ENCODE measurements at places on chromosomes 1 and 21.

GRCh38 chr1:150051089-150051373 is 16.5 kb upstream of the VPS45 start:
- DNase-seq: no peak

DNA sequence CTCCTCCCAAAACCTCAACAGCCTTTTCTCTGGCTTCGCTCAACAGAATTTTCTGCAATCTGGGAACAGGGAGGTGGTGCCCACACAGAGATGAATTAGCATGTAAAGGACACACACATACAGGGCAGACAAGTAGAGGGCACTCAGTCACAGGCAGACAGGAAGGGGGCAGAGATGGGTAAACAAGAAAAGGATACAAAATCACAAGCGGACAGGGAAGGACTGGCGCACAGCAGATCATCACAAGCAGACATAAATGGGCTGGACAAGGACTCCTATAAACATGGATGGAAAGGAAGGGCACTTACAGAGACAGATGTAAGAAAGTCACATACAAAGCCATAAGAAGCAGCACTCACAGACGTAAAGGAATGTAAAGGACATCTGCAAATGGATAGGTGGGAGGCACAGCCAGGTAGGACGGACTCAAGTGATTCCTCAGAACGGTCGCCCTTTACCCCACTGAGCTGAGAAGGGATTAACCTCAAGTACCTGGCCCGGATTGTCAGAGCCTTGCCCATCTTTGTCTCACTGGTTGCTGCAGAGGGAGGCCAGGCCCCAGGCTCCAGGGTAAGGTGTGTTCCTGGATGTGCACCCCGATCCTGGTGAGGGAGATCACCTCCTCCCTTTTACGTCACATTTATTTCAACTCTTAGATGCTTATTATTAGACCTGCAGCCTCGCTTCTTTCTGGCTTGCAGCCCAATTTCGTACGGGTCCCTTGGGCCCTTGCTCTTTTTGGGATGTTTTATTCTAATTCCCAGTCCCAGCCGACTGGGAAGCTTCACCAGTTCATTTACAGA is 836 bp upstream of the PRCC start:
- DNase-seq: no peak

DNA sequence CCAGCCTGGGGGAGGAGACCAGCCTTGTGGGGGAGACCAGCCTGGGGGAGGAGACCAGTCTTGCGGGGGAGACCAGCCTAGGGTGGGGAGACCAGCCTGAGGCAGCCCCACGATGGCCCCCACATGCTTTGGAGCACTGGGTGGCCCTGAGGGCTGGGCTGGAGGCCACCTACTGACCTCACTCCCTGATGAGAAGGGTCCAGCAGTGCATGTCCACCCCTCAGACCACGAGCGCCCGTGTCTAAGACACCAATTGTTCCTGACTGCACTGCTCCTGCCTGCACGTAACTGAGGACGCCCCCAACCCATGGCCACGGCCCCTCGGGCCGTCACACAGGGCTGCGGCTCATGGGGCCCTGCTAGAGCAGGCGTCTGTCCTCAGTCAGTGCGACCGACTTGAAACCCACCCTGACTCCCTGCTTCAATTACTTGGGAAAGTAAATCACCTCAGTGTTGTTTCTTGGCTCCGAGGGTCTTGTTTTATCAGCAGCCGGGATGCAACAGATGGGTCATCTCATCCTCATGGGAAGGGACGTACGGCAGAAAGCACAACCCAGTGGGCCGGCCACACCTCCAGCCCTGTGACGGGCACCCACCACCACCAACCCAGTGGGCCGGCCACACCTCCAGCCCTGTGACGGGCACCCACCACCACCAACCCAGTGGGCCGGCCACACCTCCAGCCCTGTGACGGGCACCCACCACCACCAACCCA is at the start of gene SPATC1L:
Gene SPATC1L (minus strand): TSS at position 550 of the 715 bp plus-strand sequence. CDS start 1,643 bp downstream, outside the sequence.
- DNase-seq: peak; percentile 42

DNA sequence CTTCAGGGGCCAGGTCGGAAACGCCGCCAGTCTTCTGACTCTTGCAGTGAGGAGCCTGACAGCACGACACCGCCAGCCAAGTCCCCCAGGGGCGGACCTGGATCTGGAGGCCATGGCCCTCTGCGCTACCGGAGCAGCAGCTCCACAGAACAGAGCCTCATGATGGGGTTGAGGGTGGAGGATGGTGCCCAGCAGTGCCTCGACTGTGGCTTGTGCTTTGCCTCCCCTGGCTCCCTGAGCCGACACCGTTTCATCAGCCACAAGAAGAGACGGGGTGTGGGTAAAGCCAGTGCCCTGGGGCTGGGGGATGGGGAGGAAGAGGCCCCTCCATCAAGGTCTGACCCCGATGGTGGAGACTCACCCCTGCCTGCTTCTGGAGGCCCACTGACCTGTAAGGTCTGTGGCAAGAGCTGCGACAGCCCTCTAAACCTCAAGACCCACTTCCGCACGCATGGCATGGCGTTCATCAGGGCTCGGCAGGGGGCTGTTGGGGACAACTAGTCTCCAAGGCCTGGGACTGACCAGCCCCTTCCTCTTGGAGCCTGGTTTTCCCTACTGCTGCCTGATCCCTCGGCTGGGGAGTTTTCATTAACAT is 8.7 kb downstream of the ZNF687 start:
- no peak for DNase-seq

DNA sequence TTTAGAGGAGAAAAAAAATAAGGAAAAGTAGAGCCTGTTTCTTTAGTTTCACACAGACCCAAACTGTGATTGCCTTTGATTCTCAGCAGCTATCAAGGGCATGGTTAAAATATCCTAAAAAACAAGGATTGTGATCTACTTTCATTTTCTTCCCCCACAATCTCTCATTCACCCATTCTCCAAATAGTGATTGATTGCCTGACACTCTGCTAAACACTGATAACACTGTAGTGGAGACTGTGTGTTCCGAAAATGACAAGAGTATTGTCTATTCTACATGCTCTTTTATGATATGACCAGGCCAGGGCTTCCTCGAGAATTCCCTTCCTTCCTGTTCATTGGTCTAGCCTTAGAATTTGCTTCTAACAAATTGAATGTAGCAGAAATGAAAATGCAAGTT is 40.2 kb downstream of the PRMT6 start:
- DNase-seq: no peak

DNA sequence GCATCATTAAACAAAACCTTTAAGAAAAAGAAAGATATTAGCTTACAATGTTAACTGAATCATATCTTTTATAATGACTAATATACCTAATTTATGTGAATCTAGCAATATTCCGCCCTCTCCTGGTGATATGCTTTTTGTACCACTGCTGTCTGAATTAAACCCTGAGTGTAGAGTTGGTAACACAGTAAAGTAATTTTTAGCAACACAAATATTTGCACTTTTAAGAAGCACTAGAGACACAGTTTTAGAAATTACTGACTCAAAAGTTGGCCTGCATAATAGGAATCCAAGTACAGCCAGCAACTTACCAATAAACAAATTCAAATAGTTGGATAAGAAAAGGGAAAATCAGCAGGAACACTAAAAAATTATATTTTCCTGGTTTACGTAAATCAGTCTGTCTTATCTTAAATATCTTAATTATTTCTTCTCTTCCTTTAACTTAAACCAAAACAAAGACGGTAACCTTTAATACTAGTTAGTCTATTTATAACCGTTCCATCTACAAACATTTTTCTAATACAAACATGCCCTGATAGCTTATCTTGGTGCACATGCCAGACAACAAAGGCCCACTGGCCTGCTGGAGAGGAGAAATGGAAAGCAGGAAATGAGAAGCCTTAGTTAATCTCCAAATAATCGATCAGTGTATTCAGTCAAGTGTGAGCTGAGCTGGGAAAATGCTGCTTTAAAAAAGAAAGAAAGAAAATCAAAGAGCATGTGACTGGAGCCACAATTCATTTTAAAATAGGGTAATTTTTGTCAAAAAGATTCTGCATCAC is 246.0 kb downstream of the RERE start:
- no peak for DNase-seq

- DNase-seq: no peak
Observed at GRCh38 chr21:46369520-46370235, 45.7 kb downstream of the PCNT start.

GRCh38 chr1:61083013-61083806 is 849 bp downstream of the NFIA start:
- DNase-seq: peak; percentile 13

DNA sequence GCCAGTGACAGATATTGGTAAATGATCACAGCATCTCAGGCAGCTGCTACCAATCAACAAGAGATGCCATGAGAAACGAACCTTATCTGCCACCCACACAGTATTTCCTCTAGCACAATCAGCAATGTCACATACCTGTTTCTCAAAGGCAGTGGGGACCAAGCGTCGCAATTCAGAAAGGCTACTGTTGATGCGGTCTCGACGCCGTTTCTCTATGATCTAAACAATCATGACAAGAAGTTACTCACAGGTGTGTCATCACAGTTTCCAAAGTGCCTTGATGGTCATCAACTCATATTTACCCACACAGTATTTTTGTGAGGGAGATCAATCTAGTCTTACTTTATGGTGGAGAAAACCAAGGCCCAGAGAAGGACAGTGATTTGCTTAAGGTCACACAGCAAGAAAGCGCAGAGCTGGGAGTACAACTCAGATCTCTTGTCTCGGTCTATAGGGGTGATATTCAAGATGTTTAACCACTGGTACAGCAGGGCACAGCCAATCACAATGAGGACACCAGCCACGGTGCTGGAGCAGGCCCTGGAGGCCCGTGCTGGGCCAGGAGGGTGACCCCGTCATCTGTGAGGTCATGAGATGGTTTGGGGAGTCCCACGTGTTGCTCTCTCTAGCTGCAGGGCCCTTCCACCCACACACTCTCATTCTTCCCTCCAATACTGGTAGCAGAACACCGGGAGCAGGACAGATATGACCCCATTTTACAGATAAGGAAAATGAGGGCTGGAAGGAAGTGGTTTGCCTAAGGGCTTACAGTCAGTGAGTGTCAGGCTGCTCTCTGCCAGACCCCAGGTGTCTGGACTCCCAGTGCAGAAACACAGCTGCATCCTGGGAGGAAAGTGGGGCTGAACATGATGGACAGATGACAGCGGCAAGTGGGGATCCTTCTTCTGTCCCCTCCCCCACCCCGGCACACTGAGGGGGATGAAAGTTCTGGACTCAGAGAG is 7.8 kb downstream of the HEYL start:
- no peak for DNase-seq

GRCh38 chr1:61842863-61843514 is 100.7 kb downstream of the PATJ start:
- no peak for DNase-seq

- DNase-seq: no peak
Observed at GRCh38 chr1:217861658-217862057, 230.5 kb downstream of the SPATA17 start.

DNA sequence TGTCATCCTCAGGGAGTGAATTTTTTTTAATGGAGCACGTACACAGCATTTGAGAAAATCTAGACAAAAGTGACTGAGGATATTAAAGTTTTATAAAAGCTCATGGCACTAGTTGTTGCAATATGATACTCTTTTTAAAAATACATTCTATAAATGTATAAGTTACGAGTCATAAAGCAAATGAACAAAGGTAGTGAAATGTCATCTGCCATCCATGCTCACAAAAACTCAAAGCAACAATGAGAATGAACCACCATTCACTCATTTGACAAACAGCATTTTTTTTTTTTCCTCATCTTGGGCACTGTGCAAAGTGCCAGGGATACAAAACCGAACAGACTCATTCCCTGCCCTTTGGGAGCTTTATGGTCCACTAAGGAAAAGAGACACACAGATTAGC is 38.7 kb downstream of the GPR137B start:
- no peak for DNase-seq

GRCh38 chr1:59345221-59345620 is 48.3 kb downstream of the FGGY start:
- DNase-seq: no peak

DNA sequence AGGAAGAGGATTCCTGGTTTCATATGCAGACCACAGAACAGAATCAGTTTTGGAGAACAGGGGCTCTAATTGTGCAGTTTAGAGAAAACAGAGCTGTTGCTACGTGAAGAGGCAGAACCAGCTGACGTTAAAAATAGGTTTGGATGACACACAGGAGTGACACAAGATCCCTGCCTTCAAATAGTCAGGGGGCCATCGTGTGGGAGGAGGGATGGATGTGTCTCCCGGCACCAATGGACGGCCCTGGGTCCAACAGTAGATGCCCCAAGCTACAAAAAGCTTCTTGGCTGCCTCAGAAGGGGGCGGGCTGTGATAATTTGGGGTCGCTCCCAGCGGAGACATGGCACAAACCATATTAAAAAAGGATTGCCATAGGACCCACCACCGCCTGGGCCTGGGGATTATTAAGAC is 87.8 kb downstream of the MRPL37 start:
- DNase-seq: no peak

DNA sequence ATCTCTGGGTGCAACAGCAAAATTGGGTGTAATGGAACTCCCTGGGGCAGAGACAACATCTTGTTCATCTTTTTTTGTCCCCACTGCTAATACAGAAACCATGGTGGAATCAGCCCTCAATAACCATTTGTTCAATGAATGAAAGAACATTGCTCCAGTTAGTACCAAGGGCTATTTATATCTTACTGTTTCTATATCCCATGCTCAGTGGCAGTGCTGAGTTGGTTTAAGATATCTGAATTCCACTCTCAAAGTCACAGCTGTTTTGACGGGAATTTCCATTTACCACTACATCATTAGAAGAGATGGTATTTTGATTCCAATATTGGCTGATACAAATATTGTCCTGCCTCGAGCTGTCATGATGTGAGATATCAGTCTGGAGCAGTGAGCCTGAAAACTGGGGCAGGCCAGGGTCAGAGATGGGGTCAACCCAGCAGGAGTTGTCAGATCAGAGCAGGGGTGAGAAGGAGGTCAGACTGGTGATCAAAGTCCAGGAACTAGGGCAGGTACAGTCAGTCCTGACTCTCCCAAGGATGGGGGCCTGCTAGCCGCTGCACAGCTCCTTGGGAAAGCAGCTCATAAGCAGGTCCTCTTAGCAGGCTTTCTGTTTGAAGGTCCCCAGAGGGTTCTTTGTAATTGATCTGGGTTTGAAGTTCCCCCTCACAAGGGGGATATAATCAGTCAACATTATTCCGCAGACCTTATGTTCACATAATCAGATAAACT is 5.8 kb upstream of the PHC2 start:
- DNase-seq: no peak

- no peak for DNase-seq
Observed at GRCh38 chr21:41481191-41481590, 26.8 kb downstream of the TMPRSS2 start.

DNA sequence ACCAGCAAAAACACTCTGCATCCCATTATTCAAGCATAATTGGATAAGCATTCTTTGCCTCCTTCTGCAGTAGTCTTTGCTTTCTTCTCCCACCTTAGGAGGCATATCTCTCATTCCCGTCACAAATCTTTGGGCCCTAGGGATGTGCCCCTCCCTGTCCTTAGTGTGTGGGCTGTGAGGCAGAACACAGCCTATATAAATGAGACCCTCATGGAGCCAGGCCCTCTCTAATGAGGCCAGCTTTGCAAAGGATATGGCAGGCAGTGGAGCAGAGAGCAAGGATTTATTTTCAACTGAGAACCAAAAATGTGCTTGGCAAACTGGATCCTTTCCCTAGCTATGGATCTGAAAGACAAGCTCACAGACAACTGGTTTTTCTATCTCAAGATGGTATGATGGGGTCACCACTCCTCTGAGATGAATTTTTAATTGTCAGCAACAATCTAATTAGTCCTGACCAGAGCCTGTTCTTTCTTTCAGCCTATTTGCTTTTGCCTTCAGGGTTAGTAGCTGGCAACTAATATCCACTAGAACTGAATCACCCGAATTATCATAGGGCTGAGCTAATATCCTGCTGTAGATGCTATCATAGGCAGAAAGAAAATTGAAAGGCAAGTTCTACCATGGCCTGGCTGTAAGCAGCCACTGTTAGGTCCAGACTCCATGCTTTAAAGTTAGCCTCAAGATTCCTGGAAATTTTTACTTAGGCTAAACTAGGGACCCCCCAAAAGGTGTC is 134.2 kb downstream of the SYT2 start:
- no peak for DNase-seq

- DNase-seq: peak; percentile 17
Observed at GRCh38 chr1:9249534-9250410, 15.2 kb downstream of the H6PD start.
